KG1 (cell line): ENCODE measurements at places on chromosomes 7 and 10.
A peak's percentile ranks its signal among the peaks of the same experiment; 100 is the strongest.

- DNase-seq, result no peak
These were observed 212.1 kb downstream of the MACC1 start for GRCh38 chr7:20005081-20005480.

DNA sequence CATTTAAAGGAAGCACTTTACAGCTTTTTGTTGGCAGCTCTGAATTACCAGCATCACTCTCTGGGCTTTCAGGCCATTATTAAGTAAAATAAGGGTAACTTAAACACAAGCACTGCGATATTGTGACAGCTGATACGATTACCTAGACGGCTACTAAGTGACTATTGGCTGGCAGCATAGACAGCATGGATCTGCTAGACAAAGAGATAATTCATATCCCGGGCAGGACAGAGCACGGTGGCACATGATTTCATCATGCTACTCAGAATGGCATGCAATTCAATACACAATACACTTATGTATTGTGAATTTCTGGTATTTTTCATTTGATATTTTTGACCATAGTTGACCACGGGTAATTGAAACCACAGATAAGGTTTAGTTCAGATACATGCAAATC is 522.0 kb upstream of the LRRN3 start:
- DNase-seq, result no peak

- no peak for DNase-seq
These were observed 271.2 kb downstream of the SUGCT start for GRCh38 chr7:40405991-40406390.

GRCh38 chr7:29319719-29320521 is 125.3 kb downstream of the CHN2 start:
- DNase-seq, result peak; percentile 33

DNA sequence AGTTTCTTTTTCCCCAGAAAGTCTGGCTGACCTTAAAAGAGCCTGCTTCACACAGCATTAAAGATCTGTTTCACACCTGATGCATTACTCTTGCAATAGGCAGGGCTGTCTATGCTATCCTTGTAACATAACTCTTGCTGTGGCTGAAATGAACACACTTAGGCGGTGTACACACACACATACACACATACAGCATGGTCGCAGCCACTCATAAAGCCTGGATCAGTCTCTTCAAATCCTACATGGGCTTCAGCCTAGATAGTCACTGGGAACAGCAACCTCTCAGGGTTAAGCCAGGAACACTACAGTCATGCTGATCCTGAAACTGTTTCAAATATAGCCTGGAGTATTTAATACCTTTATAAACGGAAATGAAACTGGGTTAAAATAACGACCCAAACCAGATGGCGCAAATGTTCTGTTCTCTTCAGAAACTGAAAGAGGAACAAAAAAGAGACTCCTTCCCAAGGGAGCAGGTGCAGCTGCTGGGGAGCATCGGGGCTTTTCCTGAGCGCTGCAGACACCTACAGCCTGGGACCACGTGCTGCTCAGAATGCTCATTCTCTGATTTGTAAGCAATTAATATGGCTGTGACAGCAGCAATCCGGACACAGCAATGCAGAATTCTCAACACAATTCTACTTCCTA is 61.0 kb upstream of the SFMBT2 start:
- no peak for DNase-seq
